ENCODE measurements at places on chromosomes 3 and 15.

DNA sequence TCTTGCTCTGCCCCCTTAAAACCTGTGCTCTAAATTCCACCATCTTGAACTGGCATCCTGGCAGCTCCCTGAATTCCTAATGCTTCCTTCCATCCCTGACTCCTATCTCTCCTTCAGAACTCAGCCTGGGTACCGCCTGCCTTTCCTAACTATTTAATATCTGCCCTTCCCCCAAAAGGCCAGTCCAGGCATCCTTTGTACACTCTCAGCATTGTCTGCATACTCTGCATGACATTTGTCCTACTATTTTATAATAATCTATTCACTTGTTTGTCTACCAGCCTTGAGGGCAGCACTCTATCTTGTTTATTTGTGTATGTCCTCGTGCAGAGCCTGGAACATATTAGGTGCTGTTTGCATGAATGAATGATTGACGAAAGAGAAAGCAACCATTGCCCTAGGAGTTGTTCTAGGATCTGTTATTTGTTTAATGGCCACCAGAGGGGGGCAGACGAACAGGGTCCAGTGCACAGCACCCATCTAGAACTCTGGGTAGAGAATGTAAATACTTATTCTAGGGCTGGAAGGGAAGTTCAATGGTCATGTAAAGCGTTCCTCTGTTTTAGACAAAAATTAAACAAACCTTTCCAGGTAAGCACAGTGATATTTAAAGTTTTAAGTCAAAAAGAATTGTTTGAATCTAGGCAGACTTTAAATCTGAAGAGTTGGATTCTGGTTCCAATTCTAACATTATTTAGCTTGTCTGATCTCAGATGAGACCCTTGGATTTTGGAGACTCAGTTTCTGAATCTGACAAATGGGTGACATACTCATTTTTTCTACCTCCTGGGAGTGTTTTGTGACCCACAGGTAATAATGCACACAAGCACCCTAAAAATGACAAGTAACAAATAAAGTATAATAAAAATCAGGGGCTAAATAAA, 125.8 kb upstream of the GALNT15 start:
- DNase-seq = peak; percentile 77

DNA sequence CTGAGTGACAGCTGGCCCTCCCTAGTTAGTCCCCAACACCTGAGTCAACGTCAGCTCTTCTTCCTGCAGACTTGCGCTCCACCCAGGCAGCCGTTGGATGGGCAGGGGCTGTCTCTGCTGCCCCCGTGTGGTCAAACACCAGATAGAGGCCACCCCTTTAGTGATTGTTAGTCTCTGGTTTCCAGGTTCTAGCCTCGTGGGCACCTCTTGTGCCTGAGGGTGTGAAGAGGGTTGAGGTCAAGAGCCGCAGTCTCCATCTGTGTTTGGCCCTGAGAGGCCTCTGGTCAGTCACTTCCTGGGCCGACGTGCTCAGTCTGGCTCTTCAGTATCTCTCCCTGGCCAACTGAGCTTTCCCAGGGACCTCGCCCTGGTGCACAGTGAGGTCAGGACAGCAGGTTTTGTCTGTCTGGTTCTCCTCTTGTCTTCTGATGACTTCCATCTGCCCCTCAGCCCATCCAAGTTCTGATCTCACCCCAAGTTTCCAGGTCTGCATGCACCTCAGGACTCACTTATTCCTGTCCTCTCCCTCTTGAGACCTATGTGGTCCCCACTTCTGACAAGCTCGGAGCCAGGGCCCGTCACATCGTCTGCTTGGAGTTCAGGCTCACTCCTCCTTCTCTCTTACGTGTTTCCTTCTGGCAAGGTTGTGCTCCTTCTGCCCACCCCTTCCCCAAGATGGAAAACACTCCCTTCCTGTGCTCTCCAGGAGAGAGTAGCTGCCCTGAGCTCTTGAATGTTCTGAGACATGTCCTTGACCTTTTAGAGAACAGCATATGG, 20.9 kb downstream of the CD276 start:
- DNase-seq = no peak

DNA sequence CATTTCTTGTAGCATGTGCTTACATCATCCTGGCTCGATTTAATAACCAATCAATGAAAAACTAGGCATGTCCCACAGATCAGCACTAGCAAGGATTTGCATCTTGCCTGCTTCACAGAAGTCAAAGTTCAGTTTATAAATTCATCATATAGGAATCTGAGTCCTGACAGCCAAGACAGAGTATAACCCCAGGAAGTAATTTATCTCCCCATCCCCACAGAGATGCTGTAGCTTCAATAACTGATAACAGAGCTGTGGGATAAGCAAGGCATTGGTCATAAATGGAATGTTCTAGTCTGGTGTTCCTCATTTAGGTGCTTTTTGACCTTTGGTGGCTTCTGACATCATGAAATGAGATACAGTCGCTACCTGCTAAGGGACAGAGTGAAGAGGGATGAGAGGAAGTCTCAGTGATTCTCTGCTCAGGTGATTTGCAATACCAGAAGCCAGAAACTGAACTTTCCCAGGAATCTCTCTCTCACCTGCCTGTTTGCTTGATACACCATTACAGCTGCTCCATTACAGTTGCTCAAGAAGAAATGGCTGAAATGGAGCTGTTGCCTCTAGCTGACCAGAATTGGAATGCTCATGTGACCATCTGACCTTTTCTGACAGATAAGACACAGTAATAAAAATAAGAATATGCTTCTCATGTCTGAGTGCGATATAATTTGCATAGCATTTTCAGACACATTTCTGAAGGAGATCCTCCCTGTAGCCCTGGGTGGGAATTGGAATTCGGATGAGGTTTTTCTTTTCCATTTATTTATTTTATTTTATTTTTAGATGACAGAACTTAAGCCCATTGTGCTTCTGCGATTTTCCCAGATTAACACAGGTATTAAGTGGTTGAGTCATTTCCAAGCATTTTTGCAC, 217.1 kb upstream of the KCNMB2 start:
- DNase-seq = no peak

GRCh38 chr15:41583795-41584194, 24.8 kb downstream of the TYRO3 start:
- no peak for DNase-seq

GRCh38 chr3:150582620-150583019, 20.5 kb upstream of the SELENOT start:
- DNase-seq = no peak

DNA sequence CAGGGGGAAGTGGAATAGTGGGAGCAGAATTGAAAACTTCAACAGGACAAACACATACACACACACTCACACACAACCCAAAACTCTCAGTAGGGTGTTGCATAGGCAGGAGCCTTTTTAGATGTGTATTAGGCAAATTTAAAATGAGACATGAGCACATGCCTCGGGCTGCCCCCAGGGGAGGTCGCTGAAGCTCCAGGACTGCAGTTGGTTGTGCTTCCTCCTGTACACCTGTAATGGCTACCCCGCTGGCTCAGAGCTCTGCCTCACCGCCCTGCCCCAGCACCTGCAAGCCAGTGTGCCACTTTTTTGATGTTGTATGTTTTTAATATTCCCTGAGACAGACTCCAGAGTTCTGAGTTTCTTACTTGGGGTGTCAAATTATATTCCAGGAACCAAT, 303.4 kb upstream of the NR2E3 start:
- no peak for DNase-seq

GRCh38 chr3:190169877-190170276, 49.2 kb upstream of the P3H2 start:
- DNase-seq = no peak

GRCh38 chr15:63070681-63071129, 28.2 kb downstream of the TPM1 start:
- DNase-seq = no peak

DNA sequence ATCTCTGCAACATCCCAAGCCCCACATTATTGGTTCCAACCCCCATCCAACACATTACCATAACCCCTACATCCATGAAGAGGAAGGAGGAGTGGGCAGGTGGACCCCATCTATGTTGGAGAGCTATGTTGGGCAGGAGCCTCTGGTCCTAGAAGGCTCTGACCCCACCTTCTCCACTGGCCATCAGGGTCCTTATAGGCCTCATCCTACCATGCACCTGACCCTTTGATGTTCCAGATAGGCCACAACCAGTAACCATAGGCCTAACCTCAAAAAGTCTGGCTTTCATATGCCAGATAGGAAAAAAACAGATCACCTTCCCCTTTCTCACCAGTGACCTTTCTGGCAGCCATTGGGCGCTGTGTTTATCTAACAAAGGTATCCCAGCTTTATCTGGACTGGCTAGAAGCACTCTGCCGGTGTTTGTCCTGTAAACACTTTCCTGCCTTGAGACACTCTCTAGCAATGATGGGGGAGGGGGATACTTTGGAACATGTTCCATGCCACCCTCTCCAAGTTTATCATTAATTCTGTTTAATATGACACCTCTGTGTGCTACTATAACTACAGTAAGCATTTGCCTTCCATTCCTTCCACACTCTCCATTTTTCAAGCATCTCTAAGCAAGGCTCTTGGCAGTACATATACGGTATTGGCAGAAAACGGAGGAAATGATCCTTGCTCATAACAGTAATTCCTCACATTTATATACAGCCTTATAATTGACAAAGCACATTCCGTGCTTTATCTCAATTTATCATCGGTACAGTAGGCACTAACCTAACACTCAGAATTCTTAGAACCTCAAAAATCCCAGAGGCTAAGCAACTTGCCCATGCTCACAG, 377.1 kb downstream of the VPS13C start:
- DNase-seq = no peak

Measured in fibroblast of the conjunctiva (primary cell).